Putamen (tissue), 1 donor: ENCODE measurements at places on chromosomes 7 and 10.

DNA sequence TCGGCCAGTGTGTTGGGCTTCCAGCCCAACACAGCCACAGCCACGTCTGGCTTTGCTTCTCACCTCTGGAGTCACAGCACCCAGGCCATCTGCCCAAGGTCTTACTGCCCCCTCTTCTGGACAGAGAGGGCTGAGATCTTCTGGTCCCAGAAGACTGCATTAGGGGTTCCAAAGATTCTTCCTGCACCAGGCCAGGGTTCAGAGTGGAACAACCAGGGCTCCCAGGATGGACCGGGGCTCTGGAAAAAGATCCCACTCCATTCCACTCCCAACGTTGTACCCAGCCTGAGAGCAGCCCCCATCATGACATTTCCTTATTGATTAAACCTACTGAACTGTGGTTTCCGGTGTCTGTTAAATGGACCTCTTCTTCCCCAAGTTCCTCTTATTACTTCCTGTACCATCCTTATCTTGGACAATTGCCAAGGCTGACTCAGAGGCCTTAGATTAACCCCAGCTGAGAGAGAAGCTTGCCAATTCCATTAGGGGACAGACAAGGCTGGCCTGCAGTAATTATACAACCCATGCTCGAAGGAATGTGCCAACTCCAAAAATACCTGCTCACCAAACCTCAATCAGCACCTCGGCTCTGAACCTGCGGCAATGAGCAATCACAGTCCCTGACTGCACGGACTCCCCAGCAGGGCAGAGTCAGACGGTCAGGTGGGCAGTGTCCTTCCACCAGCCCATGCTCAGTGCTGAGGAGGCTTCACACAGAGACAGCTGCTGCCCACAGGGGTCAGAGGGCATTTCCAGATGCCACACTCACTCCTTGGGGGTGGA is 47.9 kb upstream of the NPFFR1 start:
- DNase-seq, result no peak

GRCh38 chr10:29845166-29845565 is 210.4 kb upstream of the SVIL start:
- DNase-seq, result no peak

- no peak for DNase-seq
These were observed 143.4 kb downstream of the TMEM168 start for GRCh38 chr7:112646783-112647182.

- DNase-seq, result no peak
These were observed 15.9 kb downstream of the SH3PXD2A start for GRCh38 chr10:103839519-103839871.

DNA sequence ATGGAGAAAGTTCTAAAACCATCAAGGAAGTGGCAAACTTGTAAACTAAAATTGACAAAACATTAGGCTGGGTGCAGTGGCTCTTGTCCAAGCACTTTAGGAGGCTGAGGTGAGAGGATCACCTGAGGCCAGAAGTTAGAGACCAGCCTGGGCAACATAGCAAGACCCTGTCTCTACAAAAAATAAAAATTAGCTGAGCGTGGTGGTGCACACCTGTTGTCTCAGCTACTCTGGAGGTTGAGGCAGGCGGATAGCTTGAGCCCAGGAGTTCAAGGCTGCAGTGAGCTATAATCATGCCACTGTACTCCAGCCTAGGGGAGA is 29.4 kb upstream of the HNRNPH3 start:
- DNase-seq, result no peak

DNA sequence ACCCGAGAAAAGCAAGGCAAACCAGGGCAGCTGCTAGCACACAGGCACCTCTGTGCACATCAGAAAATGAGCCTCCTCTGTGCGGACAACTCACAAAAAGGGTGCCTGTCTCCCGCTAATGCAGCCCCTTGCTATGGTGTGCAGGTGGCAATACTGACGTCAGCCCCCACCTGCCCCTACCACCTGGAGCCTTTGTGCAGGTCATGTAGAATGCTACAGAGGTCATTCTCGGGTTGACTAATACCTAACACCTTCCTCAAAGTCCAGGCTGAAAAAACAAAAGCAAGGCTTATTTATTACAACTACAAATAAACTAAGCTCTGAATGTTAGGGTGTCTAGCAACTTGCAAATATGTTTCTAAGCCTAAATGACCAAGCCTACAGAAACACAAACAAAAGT is 13.9 kb downstream of the PIP4K2A start:
- DNase-seq, result no peak

DNA sequence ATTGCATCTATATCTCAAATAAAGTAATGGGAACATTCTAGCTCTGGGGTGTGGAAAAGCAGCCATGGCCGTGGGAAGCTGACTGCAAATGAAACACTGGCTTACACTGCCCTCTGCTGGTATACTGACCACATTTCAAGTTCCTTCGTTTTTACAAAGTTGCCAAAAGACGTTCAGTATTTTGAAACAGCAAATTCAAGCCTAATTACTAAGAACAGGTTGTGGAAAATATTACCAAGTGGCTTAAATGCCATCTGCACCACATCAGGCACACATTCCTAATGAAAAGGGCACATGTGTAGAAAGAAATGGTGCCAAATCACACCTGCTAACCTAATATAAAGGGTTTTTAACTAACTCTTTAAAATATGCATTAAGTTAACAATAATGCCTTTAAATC is 83.9 kb downstream of the JAZF1 start:
- peak; percentile 66 for DNase-seq

- DNase-seq, result no peak
These were observed 223.5 kb upstream of the GHITM start for GRCh38 chr10:83915801-83916200.

DNA sequence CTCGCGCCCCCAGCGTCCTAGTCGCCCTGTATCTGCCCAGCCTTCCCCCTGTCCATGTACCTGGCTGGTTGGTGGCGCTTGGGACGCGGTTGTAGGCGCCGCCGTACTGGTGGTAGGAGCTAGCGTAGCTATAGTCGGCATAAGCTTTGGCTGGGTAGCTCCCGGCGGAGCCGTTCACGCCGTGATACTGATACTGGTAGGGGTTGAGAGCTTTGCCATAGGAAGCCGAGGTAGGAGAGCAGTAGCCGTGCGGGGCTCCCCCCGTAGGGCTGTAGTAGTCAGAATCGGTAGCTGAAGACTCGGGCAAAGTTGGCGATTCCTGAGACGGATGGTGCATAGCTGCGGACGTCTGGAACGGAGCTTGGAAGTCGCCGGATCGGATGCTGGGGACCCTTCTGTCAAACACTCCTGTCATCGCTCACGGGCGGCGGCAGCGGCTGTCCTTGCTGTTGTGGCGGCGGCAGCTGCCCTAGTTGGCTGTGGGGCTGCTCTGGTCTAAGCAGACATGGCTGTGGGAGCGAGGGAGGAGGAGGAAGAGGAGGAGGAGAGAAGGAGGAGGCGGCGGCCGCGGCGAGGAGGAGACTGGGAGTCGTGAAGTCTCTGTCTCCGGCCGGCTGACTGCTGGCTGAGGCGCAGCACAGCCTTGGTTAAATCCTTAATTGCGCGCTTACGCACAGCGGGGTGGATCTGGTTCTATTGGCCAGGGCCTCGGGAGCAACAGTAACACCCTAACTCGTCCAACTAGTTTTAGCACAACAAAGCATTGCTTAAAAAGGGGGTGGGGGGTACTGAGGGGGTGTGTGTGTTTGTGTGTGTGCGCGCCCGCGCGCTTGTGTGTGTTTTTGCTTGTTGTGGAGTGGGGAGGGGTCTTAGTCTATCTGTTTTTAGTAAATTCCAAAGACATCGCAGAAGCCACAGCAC is at the start of gene DLX5:
Gene DLX5, minus strand, starts transcription at position 623 of the 921 bp plus-strand sequence. Its CDS starts 208 bp downstream, at position 415.
- DNase-seq, result peak; percentile 65

- DNase-seq, result no peak
These were observed 173.9 kb downstream of the RNLS start for GRCh38 chr10:88409236-88409635.

GRCh38 chr7:36092221-36092771 is 60.8 kb upstream of the EEPD1 start:
- DNase-seq, result no peak

DNA sequence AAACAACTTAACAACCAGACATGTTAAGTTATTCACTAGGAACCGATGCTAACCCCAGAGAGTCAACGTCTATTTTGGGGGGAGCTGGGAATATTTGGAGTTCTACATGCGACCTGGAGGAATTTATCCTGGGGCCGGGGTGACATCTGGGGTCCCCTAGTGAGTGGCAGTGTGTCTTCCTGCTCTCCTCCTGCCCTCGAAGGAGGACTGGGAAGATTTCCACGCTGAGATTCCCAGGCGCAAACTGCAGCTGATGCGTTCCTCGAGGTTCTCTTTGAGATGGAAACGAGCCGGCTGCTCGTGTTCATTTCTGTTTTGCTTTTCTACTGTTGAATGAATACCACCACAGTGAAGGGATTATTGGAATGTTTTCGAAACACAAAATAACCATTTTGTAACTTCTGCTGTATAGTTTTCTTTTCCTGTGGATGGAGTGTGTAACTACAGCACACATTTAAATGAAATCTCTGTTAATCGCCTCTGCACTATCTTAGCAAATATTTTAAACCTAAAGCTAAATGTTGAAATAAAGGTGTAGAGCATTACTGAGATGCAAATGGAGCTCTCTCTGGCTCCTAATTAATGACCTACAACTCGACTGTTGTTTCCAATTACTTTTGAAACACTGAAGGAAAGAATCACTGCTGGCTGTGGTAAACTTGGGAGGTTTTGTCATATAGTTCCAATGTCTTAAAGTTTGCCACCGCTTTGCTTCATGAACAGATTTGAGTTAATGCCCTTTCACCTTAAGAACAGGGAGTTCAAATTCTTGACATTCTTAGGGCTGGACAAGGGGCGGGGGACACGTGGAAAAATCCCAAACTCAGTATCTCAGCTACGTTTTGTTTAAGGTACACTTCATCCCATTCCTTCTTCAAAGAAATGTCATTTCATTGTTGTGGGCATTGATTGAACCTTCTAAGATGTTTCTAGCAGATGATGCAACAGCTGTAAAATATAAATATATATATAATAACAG is 21.1 kb downstream of the GATA3 start:
- DNase-seq, result no peak

DNA sequence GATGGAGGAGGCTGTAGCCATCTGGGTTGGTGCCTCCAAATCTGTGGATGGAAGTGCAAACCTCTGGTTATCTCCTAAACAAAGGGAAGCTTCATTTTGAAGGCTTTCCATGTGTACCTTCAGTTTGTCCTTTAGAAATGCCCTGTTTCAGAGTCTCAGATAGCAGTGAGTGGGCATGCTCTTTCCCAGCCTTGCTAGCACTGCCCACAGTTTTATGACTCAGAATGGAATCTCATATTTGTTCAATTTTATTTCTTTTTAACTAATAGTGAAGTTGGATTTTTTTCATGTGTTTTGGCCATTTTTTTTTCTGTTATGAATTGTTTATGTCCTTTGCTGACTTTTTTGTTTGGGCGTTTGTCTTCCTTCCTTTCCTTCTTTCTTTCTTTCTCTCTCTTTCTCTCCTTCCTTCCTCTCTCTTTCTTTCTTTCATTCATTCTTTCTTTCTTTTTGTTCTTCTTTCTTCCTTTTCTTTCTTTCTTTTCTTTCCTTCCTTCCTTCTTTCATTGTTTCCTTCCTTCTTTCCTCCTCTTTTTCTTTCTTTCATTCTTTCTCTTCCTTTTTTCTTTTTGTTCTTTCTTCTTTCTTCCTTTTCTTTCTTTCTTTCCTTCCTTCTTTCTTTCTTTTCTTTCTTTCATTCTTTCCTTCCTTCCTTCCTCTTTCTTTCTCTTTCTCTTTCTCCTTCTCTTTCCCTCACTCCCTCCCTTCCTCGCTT is 25.6 kb downstream of the PRF1 start:
- no peak for DNase-seq

DNA sequence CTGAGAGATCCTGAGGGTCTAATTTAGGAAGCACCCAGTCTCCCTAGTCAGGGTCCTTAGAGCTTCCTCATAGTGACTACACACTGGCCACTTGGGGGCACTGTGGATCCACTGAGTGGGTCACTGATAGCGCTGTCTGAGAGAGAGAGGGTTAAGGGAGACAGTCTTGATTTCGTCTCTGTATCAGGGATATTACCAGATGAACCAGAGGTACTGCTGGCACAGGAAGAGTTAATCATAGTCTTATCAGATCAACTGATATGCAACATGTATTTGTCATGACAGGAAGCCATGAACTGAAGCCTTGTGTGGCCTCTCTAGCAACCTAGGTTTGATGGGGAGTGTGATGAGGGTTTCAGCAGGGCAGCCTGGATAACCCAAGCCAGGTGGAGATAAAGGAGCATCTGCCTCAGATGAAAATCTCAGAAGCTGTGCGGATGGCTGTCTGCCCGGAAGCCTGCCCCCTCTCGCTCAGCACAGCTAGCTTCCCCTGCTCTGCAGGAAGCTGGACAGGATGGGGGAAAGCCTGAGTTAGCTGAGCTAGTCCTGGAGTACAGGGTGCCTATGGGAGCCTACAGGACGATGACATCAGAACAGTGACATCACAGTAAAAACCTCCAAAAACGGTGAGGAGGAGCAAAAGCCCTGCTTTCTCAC is 214.0 kb upstream of the PRSS1 start:
- peak; percentile 44 for DNase-seq

DNA sequence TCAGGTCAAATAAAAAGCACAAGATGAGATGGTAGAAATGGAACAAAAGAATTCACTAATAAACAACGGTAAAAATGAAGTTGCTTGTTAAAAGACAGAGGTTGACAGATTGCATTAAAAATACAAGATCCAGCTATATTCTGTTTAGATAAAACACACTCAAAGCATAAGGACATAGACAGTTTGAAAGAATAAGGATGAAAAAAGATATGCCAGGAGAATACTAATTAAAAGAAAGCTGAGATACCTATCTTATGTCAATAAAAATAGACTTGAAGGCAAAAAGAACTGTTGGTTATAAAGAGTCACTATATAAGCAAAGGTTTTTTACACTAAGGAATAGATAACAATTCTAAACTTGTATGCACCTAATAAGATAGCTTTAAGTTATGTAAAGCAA is 105.3 kb downstream of the GPR158 start:
- no peak for DNase-seq

- DNase-seq, result no peak
These were observed 81.0 kb upstream of the KMT2E start for GRCh38 chr7:104933022-104933421.

DNA sequence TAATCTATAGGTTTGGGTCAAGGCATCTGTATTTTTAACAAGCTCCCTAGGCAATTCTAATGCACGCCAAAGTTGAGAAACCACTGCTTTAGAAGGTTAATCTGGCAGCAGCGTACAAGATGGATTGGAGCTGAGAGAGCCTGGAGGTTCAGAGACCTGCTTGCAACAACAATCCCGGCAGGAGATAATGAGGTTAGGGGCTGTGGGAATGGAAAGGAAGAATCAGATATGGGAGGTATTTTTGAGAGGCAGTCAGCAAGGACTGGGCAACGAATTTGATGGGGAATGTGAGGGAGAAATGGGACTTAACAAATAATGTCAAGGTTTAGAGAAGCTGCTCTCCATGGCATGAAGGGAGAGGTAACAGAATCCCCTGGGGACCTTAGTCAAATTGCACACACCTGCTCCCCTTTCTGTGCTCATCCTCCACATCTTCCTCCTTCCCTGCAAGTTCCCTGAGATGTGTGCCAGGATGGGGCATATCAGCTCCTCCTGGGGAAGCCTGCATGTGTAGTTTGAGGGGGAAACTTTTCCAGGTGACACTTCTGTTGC is 731.0 kb upstream of the GALNT17 start:
- DNase-seq, result no peak

DNA sequence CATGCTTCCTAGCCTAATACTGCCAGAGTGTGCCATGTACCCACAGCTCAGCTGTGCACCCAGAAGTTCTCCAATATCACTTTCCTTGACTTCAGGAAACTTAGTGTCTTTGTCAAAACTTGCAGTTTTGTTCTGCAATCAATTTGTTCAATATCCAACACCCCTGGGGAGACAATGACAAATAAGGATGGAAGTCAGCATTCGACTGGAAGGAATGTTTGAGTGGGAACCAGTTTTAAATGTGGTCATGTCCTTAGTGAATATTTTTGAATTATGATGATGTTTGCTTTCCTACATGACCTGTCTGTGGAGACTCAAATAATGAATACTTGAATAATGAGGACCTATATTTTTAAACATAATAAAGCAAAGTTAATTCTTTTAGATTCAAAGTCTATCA is 112.0 kb downstream of the ANK3 start:
- DNase-seq, result no peak
